ENCODE measurements at places on chromosomes 5 and 9.

DNA sequence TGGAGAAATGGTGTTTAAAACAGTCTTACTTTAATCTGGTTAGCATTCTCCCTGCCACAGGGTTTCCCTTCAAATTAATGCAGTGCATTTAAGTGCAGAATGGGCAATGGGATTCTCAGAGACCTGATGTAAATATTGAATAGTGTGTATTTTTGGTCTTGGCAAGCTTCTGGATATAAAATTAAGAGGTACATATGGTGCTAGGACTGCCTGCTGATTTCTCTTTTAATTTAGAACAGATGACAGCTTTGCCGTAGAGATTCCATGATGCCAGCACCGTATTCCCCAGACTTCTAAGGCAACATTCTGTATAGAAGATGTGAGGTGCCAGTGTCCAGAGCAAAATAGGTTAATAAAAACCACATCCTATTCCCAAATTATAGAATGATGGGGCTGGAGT is 1.9 kb downstream of the MTAP start:
- no peak for DNase-seq

DNA sequence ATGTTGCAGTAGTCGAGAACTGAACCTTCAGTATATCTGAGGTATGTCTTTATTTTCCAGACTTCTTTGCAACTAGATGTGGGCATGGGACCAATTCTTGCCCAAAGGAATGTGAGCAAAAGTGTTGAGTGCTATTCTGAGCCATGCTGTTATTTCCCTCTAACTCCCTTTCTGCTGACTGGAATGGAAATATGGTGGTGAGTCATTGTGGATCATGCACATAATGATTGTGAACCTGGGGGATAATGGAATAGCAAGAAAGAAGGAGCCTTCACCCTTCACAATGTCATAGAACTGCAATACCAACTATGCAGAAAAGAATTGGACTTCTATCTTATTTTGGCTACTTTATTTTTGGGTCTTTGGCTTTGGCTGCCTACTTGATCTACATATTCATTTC is 10.3 kb upstream of the DOCK2 start:
- DNase-seq = peak; percentile 49

GRCh38 chr5:133265257-133265656 is 213.4 kb downstream of the HSPA4 start:
- no peak for DNase-seq

DNA sequence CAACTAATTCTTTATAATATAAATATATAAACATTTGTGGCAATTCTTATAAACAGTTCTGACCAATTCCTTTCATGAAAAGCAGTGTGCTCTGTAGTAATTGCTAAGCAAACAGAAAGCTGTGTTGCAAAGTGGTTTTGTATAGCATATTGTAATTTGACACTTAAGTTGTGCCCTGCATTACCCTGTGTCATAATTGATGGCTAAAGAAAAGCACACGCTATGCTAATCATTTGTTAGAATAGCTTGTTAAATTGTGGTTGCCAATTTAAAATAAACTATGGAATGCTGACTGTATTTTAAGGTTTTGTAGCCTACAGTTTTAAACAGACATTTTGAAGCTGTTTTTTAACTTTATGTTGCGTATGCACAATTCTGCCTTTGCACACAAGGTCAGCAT is 140.0 kb downstream of the PBX3 start:
- DNase-seq = no peak

GRCh38 chr5:127839496-127840197 is 136.5 kb downstream of the CCDC192 start:
- DNase-seq = no peak

DNA sequence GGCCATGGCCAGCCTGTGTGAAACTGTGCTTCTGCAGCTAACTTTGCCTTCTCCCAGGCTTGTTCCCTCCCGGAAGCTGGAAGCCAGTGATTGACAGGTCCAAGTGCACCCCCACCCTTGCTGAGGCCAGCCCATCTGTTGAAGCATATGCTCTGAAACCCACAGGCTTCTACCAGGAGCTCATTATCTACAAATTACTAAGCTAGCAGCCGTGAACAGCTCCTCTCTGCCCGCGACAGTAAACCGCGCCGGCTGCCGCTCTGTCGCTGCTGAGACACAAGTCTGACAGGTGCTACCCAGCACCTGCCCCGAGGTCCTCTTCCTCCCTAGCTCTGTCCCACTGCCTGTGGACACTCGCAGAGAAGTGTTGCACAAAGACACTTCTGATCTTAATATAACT is 490.9 kb downstream of the GADD45G start:
- DNase-seq = no peak

GRCh38 chr5:89435347-89435746 is 552.4 kb upstream of the MEF2C start:
- no peak for DNase-seq

DNA sequence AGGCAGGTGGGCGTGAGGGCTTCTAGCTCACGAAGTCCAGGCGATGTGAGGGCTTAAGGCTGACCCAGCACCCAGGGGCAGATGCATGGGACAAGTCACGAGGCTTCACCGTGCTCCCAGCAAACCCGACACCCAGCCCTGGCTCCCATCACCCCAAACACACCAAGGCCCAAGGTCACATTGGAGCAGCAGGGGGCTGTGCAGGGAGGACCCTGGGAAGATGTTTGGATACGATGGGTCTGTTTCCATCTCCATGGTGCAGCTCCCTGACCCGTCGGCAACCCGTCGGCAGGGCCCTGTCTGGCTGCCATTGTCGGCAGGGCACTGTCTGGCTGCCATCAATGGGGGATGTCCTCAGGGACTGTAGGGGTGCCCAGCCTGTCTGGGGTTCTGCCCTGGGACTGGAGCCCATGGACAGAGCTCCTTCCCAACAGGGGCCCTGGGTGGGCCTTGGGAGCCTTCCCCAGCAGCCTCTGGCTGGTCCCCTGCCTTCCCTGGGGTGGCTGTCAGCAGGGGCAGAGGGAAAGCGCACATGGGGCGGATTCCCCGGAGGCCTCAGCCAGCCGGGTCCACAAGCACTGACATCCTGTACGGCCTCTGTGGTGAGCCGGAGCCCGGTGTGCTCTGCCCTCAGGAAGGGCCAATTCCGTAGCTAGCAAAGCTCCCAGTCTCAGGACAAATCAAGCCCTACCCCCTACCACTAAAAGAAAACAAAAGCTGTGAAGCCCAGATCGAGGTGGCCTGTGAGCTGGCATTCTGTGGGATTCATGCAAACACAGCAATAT is 47.1 kb downstream of the NACC2 start:
- no peak for DNase-seq

- DNase-seq = peak; percentile 51
Observed at GRCh38 chr5:125410537-125411070, 664.2 kb upstream of the ZNF608 start.

DNA sequence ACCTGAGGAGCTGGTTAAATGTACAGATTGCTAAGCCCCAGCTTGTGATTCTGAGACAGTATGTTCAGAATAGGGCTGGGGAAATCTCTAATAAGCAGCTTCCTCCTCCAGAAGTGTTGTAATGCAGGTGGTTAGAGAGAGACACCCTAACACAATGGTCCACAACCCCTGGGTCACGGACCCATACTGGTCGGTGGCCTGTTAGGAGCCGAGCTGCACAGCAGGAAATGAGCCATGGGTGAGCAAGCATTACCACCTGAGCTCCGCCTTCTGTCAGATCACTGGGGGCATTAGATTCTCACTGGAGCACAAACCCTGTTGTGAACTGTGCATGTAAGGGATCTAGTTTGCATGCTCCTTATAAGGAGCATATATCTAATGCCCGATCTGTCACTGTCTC is 61.8 kb downstream of the SLC36A1 start:
- no peak for DNase-seq

DNA sequence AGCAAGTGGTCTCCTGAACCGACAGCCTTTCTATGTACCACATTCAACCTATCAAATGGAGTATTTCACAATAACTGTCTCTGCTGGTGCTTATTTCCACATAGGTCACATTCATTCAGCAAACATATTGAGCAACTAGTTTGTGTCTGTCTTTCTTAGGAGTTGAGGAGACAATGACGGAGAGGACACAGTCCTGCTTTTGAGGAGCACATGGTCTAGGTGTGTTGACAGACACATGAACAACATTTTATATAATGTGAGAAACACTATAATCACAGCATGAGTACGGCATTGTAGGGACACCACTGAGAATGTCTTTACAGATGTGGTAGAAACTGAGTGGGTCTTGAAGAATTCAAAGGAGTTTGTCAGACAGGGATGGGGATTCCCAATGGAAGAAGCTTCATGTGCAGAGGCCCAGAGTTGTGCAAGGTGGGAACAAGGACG is 28.5 kb downstream of the NFIL3 start:
- DNase-seq = no peak
